ENCODE measurements at places on chromosomes 7 and 10.
A peak's percentile ranks its signal among the peaks of the same experiment; 100 is the strongest.

DNA sequence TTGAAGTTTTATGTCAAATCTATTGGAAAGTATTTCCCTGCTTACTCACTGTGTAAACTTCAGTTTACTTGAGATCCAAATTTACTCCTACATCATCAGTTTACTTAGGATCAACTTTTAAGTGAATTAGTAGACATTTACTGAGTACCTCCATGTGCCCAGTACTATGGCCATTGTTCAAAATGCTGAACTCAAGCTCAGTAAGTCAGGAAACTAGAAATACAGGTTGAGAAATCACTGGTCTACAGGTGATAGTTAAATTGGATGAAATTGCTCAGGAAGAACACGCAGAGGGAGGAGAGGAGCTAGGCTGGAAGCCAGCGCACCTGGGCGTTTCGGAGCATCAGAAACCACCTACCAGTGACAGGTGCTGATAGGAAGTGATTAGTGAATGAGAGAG, 25.5 kb upstream of the EBLN1 start:
- H3K36me3 ChIP-seq = no peaks in the 10 kb centered on the region
- peaks cover 13% of the 10 kb centered on the region for H3K4me1 ChIP-seq
- no peak for ATAC-seq
- H3K4me3 ChIP-seq = no peak overlapping the region

DNA sequence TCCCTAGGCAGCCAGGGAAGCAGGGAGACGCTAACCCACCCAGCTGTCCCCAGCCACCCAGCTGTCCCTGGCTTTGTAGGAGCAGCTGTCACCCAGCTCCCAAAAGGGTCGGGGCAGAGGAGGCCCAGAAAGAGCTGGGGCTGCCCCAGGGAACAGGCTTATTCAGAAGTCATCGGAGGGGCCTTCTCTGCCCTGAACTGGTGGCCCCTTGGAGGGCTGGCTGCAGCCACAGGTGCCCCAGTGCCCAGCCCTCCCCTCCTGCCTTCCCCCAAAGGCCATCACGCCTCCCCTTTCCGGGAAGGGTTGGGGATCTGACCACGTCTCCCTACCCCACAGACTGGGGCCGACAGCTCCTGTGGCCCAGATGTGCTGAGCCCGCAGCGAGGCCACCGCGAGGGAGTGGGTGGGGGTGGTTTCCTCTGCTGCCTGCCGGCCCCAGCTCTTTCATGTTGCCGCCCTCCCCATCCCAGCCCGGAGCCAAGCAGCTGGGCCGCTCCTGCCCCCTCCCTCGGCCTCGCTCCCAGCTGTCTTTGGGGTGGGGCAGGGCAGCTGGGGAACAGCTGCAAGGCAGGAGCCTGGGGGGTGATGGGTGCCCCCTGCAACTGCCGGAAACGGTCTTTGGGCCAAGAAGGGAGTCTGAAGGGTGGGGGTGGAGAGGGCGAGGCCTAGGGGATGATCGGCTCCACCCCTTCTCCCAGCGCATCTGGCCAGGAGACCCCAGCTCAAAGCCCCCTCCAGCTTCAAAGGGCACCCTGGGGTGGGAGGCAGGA, 16.8 kb downstream of the TRIM8 start:
- no peaks in the 10 kb centered on the region for H3K27me3 ChIP-seq
- H3K36me3 ChIP-seq = peaks cover 26% of the 10 kb centered on the region
- H3K4me1 ChIP-seq = peaks cover 23% of the 10 kb centered on the region
- peak overlapping the region; percentile 52 for H3K4me3 ChIP-seq
- H3K27ac ChIP-seq = peak overlapping the region; percentile 65

DNA sequence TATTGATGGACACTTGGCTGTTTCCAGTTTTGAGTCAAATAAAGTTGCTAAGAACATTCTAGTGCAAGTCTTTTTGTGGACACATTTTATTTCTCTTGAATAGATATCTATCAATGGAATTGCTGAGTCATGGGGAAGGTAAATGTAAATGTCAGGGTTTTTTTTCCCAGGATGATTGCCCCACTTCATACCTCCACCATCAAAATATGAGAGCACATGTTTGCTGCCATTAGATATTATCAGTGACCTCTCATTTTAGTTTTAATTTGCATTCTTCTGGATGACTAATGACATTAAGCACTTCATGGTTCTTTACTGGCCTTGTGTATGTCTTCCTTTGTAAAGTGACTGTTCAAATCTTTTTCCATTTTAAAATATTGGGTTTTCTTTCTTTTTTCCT, 45.7 kb downstream of the PAPSS2 start:
- H3K27me3 ChIP-seq = peaks cover 18% of the 10 kb centered on the region
- no peak for ATAC-seq
- no peaks in the 10 kb centered on the region for H3K36me3 ChIP-seq

DNA sequence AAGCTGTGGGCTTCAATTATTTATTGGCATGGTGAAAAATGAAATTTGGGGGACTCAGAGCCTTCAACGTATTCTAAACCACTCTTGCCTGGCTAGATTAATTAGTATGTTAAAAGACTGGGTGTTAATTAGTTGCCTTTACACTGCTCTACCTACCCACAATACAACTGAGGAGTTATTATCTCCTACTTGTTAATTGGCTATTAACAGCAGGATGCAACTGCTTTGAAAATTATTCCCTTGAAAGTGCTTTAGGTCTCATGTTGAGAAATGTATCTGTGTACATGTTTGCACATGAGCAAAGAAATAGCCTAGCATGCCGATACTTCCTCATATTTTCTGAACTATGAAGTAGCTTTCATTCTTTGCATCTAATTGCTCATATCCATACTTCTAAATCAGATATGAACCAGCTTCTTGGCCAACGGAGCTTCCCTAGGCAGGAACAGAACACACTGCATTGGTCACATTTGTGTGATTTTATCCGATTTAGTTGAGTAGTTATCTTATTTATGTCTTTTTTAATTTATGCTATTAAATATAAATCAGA, 155.8 kb downstream of the GPAM start:
- H3K27me3 ChIP-seq = no peaks in the 10 kb centered on the region
- H3K4me1 ChIP-seq = no peaks in the 10 kb centered on the region
- no peak for ATAC-seq
- no peak overlapping the region for H3K27ac ChIP-seq
- no peak overlapping the region for H3K4me3 ChIP-seq
- no peaks in the 10 kb centered on the region for H3K36me3 ChIP-seq

GRCh38 chr7:149330914-149331567, 69.0 kb downstream of the ZNF783 start:
- no peak overlapping the region for H3K4me3 ChIP-seq
- H3K27me3 ChIP-seq = peaks cover 30% of the 10 kb centered on the region
- no peak overlapping the region for H3K27ac ChIP-seq
- no peaks in the 10 kb centered on the region for H3K36me3 ChIP-seq
- no peak for ATAC-seq
- no peaks in the 10 kb centered on the region for H3K4me1 ChIP-seq

DNA sequence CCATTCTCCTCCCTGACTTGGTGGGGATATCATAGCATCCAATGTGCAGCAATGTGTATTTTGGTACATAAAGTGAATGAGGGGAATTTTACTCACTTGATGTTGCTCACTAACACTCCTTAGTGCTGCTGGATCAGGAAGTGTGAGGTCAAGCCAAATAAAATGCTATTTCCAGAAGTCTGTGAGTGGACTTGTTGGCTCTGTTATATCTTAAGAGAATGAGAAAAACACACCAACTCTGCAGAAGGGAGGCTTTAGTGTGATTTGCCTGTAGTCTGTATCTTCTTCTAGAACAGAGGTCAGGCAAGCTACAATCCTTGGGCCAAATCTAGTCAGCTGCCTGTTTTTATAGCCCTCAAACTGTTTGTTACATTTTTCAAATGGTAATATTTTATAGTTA, 154.3 kb downstream of the POLR1F start:
- H3K4me3 ChIP-seq = no peak overlapping the region
- H3K36me3 ChIP-seq = no peaks in the 10 kb centered on the region
- H3K4me1 ChIP-seq = no peaks in the 10 kb centered on the region
- no peak overlapping the region for H3K27ac ChIP-seq
- ATAC-seq = no peak

GRCh38 chr7:134737566-134738345, 41.7 kb upstream of the CALD1 start:
- peak; percentile 92 for ATAC-seq
- no peak overlapping the region for H3K4me3 ChIP-seq
- no peaks in the 10 kb centered on the region for H3K36me3 ChIP-seq
- H3K27me3 ChIP-seq = no peaks in the 10 kb centered on the region
- H3K4me1 ChIP-seq = peaks cover 13% of the 10 kb centered on the region

DNA sequence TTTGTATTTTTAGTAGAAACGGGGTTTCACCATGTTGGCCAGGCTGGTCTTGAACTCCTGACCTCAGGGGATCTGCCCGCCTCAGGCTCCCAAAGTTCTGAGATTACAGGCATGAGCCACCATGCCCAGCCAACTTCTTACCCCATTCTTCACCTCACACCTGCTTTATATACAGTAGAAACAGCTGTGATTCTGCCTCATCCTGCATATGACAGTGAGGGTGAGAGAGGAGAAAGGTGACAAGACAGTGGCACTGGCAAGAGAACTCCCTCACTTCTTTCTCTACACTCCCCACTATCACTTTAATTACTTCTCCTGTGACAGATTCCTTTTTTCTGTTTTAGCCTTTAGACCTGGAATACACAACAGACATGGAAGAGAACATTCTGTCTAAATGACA, 61.8 kb upstream of the CAPZA2 start:
- H3K4me1 ChIP-seq = peaks cover 18% of the 10 kb centered on the region
- H3K36me3 ChIP-seq = no peaks in the 10 kb centered on the region
- no peaks in the 10 kb centered on the region for H3K27me3 ChIP-seq
- no peak overlapping the region for H3K4me3 ChIP-seq
- H3K27ac ChIP-seq = no peak overlapping the region

- no peak for ATAC-seq
- H3K4me3 ChIP-seq = no peak overlapping the region
- no peak overlapping the region for H3K27ac ChIP-seq
- peaks cover 59% of the 10 kb centered on the region for H3K27me3 ChIP-seq
- peaks cover 28% of the 10 kb centered on the region for H3K4me1 ChIP-seq
These were observed 82.7 kb downstream of the ARHGAP22 start for GRCh38 chr10:48522011-48522765.

- no peak for ATAC-seq
- no peak overlapping the region for H3K27ac ChIP-seq
- H3K4me3 ChIP-seq = no peak overlapping the region
These were observed 1.3 kb downstream of the LRMDA start for GRCh38 chr10:75432763-75433162.

- no peak for ATAC-seq
- H3K4me1 ChIP-seq = peaks cover 36% of the 10 kb centered on the region
- no peak overlapping the region for H3K27ac ChIP-seq
- no peaks in the 10 kb centered on the region for H3K27me3 ChIP-seq
- peaks cover 7% of the 10 kb centered on the region for H3K36me3 ChIP-seq
These were observed 2.8 kb upstream of the ZC3HAV1L start for GRCh38 chr7:139038691-139039090.

- no peak overlapping the region for H3K4me3 ChIP-seq
- ATAC-seq = no peak
- peaks cover 12% of the 10 kb centered on the region for H3K4me1 ChIP-seq
- no peak overlapping the region for H3K27ac ChIP-seq
These were observed 5.6 kb upstream of the DLG5 start for GRCh38 chr10:77932016-77932715.

DNA sequence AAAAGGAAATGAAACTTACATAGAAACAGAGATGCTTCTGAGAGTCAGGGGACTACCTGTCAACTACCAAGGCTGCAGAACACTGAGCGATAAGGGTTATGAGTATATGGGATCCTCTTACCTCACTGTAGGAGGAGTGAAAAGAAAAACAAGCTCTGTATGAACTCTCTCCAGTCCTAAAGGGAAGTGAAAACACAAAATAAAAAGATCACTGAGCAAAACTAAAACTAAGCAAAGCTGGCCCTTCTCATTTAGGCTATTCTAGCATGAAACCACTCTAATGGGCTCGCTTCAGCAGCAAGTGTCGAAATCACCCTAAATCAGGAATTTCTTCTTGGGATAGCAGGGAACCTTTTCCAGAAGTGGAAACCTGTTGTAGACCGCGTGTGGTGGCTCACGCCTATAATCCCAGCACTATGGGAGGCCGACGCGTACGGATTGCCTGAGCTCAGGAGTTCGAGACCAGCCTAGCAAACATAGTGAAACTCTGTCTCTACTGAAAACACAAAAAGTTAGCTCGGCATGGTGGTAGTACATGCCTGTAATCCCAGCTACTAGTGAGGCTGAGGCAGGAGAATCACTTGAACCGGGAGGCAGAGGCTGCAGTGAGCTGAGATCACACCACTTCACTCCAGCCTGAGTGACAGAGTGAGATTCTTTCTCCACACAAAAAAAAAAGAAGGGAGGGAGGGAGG, 27.0 kb downstream of the DCLRE1C start:
- ATAC-seq = peak; percentile 99
- H3K36me3 ChIP-seq = peaks cover 47% of the 10 kb centered on the region
- H3K27ac ChIP-seq = peak overlapping the region; percentile 80
- no peaks in the 10 kb centered on the region for H3K27me3 ChIP-seq
- H3K4me3 ChIP-seq = peak overlapping the region; percentile 71
- H3K4me1 ChIP-seq = peaks cover 28% of the 10 kb centered on the region

DNA sequence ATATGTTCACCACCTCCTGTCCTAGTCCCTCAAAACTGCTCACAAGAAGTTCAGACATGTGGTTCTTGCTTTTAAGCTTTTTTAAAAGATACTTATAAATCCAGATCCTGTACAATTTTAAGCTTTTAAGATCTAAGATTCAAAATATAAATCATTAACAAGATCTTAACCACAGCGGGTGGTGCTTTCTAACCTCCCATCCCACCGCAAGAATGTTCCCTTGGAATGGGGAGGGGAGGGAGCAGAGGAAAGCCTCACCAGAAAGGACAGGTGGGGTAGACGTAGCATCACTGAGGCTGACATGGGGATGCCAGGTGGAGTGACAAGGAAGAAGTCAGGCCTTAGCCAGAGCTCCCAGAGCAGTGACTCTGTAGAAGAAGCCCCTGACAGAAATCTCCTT, 133.5 kb downstream of the C1GALT1 start:
- no peaks in the 10 kb centered on the region for H3K4me1 ChIP-seq
- no peak overlapping the region for H3K27ac ChIP-seq
- ATAC-seq = no peak
- no peaks in the 10 kb centered on the region for H3K36me3 ChIP-seq

GRCh38 chr10:59705931-59706330, 3.7 kb downstream of the SLC16A9 start:
- no peaks in the 10 kb centered on the region for H3K36me3 ChIP-seq
- ATAC-seq = no peak
- H3K27ac ChIP-seq = no peak overlapping the region
- no peak overlapping the region for H3K4me3 ChIP-seq
- peaks cover 63% of the 10 kb centered on the region for H3K27me3 ChIP-seq
- H3K4me1 ChIP-seq = peaks cover 7% of the 10 kb centered on the region

GRCh38 chr10:24007359-24007758, 201.6 kb upstream of the KIAA1217 start:
- H3K4me1 ChIP-seq = no peaks in the 10 kb centered on the region
- H3K27me3 ChIP-seq = no peaks in the 10 kb centered on the region
- ATAC-seq = no peak
- H3K27ac ChIP-seq = no peak overlapping the region
- no peak overlapping the region for H3K4me3 ChIP-seq

DNA sequence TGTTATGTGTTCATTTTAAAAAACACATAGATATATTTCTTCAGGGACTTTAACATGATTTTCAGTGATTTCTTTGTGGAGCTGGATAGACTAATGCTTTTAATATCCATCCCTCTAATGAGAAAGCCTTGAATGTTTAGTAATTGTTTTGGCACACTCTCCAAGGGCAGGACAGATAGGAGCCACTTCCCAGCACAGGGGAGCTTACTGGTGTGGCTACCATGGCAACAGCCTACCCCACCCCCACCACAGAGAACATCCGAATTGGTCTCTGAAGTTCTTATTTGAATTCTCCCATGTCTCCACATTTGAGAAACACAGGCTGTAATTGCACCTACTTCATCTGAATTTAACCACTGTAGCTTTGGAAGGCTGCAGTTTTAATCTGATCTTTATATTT, 87.7 kb downstream of the PRKG1 start:
- no peak for ATAC-seq
- no peak overlapping the region for H3K4me3 ChIP-seq
- no peaks in the 10 kb centered on the region for H3K36me3 ChIP-seq
- H3K4me1 ChIP-seq = no peaks in the 10 kb centered on the region
